ENCODE measurements at places on chromosomes 6 and 20. TPM values are rescaled to one million over a fixed set of nuclear protein-coding genes. Genes with fewer than 3 reads are reported as not detected.

Gene ADTRP
- 0.36 TPM for total RNA-seq

Gene KCNB1
- 0.42 TPM for total RNA-seq

Gene PGBD1
- 4.7 TPM for total RNA-seq

Gene PDE7B
- total RNA-seq = 1.4 TPM

Gene LY6G5B
- 5.0 TPM for total RNA-seq

Gene SH3BGRL2
- 0.24 TPM for total RNA-seq

Gene SLC32A1
- total RNA-seq = not detected

Gene CCN6
- not detected for total RNA-seq

All from A549 treated with CORT108297 at 1 μM for 4 hours (cell line).